ENCODE measurements at places on chromosomes 16 and 17. TPM values are rescaled to one million over a fixed set of nuclear protein-coding genes. Genes with fewer than 3 reads are reported as not detected.

Gene RAB11FIP4
- 16.0 TPM for total RNA-seq

Gene LGALS9B
- total RNA-seq = not detected

Gene KRTAP2-2
- not detected for total RNA-seq

- no peaks in the 10 kb centered on the region for H3K27me3 ChIP-seq
- H3K27ac ChIP-seq = no peak overlapping the region
- H3K4me1 ChIP-seq = peaks cover 11% of the 10 kb centered on the region
- no peak overlapping the region for H3K4me3 ChIP-seq
- no peak for DNase-seq
Measured at GRCh38 chr17:3738562-3739295, 15.0 kb downstream of the HASPIN start.

DNA sequence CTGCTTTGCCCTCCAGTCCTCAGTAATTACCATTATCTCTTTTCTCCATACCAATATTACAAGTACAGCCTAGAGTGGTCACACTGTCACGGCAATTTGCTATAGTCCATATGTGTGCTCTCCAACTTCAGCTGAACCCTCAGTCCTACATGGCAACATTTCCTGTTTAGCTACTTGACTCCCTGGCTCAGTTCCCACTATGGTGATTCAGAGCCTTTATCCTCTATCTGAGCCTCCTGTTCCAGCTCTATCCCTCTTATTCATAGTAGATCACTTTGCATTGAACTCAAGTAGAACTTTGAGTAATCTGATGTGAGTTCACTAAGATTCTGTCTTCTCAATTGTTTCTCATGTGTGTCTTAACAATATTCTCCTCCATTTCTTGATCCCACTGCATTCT is 43.7 kb upstream of the GOSR1 start:
- DNase-seq = no peak
- H3K27me3 ChIP-seq = no peaks in the 10 kb centered on the region
- H3K27ac ChIP-seq = no peak overlapping the region
- H3K4me1 ChIP-seq = no peaks in the 10 kb centered on the region
- H3K36me3 ChIP-seq = no peaks in the 10 kb centered on the region

GRCh38 chr17:81379523-81379942 is 15.7 kb upstream of the BAHCC1 start:
- no peak for DNase-seq
- no peaks in the 10 kb centered on the region for H3K4me1 ChIP-seq
- no peak overlapping the region for H3K4me3 ChIP-seq

GRCh38 chr17:62673614-62674362 is 46.3 kb downstream of the MRC2 start:
- H3K4me1 ChIP-seq = no peaks in the 10 kb centered on the region
- H3K27me3 ChIP-seq = no peaks in the 10 kb centered on the region
- H3K4me3 ChIP-seq = no peak overlapping the region

DNA sequence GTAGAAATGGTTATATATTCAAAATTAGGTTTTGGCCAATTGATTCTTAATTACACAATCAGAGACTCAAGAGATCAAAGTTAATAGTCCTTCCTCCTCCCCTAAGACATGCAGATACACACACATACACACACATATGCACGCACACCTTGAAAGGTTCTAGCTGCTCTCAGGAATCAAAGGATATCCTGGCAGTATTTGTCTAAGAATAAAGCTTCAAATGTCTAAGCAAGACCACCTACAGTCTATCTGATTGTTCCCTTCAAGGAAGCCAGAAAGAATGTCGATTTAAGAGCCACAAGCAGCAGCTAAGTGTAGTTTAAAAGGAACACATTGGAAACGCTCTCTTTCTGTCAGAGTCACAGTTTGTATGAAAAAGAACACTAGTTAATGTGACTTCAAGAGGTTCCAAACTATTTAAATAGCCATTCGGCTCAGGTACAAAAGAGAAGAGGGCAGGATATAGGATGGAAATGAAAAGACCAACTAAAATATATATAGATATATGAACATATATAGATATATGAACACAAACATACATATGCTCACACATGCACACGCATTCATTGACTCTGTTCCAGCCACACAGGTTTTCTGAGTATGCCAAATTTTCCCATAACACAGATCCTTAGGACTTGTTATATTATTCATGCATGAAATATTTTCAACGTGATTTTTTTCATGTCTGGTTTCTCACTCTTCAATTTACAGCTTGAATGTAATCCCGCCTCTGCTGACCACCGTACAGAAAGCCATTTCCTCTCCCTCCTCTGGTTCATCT is 79.0 kb downstream of the CDH8 start:
- no peak overlapping the region for H3K4me3 ChIP-seq
- no peak overlapping the region for H3K27ac ChIP-seq
- no peaks in the 10 kb centered on the region for H3K36me3 ChIP-seq
